Caki2 (cell line): ENCODE measurements at places on chromosomes 5 and 9. TPM values are rescaled to one million over a fixed set of nuclear protein-coding genes. Genes with fewer than 3 reads are reported as not detected.

- DNase-seq: no peak
Observed at GRCh38 chr5:119379942-119380547, 24.2 kb downstream of the TNFAIP8 start.

DNA sequence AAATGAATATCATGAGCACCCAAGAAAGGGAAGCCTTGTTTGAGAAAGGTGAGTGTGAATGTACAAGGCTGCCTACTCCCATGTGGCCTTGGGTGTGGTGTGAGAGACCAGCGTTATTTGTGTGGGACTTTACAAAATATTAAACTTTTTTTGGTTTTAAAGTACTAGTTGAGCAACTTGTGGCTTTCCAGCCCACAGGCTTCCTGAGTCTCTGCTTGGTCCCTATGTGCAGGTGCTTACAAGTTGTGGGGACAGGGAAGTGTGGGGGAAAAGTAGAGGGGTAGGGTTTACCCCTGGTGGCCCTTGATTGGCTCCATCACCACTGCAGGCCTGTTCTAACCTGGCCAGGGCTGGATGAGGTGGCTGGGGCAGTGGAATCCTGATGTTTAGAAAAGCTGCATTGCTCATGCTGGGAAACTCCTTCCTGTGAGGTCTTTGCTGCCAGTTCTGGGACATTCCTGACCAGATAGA, 19.7 kb downstream of the PTTG1 start:
- no peak for DNase-seq

IL13 gene
- total RNA-seq: not detected in 2 replicates

DNA sequence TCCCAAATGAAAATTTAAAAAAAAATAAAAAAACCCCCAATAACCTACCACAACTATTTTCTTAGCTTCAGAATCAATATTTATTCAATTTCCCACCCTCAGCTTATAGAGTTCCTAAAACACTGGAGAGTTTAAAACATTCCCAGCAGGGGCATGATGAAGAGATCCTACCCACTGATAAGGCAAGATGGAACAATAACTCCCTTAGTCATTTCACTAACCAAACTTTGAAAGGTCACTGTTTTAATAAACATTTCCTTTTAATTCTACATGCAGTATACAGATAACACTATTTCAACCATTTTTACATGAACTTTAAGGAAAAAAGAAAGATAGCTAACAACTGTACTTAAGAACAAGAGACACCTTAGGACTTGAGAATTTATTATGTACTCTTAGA, 34.9 kb upstream of the ACOT12 start:
- no peak for DNase-seq

CCL19 gene
- total RNA-seq: not detected in 2 replicates

DNA sequence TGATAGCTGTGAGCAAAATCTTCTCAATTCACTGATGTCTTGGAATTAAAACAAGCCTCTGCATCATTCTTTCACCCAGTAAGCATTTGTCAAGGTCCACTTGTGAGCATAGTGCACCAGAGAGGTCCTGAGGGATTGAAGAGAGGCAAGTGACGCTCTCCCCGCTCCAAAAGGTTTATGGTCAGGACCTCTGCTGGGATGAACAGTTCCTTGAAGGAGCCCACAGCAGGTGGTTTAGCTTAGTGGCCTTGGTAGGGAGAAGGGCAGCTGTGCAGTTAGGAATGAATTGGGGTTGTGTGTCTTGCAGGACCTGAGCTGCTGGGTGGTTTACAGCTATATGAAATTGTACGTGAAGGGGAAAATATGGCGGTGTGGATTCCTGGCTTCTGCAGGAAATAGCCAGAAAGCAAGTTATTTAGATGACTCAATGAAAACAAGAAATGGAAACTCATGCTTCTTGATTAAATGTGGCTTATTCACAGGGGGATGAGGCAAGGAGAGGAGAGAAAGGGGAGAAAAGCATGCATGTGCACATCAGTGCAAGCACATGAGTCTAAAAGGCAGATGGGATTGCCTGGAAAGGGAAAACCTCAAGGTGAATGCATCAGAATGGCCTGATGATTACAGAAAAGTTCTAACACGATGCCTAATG, 42.0 kb downstream of the SUB1 start:
- DNase-seq: no peak

PAEP gene
- total RNA-seq: not detected in 2 replicates

BRINP1 gene
- total RNA-seq: 3.7 and 6.7 TPM in 2 replicates

GRCh38 chr5:170491479-170491878, 12.3 kb upstream of the KCNIP1 start:
- DNase-seq: peak; percentile 48

MRNIP gene
- total RNA-seq: 35.9 and 54.8 TPM in 2 replicates

IDNK gene
- total RNA-seq: 2.2 and 10.1 TPM in 2 replicates

SPATA6L gene
- total RNA-seq: 0.20 and 4.4 TPM in 2 replicates

GRCh38 chr5:72556351-72557166, 49.3 kb upstream of the ZNF366 start:
- DNase-seq: no peak
